ENCODE measurements at places on chromosomes 7 and 10.

- no peak for DNase-seq
Measured at GRCh38 chr10:127612-128432, 7.4 kb upstream of the ZMYND11 start.

GRCh38 chr7:34061149-34061548, 155.8 kb downstream of the BMPER start:
- DNase-seq: no peak

DNA sequence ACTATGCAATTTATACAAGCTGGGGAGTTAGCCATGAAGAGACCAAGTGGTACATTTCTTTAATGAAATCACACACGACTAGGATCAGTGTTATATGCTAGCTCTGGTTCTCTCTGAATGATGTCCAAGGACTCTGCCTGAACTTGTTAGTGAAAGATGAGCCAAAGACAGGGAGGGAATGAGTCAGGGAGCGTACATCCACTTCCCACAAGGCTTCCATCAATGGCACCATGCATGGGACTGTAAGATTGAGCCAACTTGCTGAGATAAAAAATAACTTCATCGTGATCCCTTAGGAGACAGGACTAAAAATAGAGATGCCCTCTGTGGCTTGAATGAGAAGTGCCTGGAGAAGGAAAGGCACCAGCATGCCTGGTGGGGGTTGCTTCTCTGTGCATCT, 629.7 kb downstream of the ACTR3B start:
- DNase-seq: no peak

- no peak for DNase-seq
Measured at GRCh38 chr10:30671026-30671616, 41.6 kb upstream of the LYZL2 start.

DNA sequence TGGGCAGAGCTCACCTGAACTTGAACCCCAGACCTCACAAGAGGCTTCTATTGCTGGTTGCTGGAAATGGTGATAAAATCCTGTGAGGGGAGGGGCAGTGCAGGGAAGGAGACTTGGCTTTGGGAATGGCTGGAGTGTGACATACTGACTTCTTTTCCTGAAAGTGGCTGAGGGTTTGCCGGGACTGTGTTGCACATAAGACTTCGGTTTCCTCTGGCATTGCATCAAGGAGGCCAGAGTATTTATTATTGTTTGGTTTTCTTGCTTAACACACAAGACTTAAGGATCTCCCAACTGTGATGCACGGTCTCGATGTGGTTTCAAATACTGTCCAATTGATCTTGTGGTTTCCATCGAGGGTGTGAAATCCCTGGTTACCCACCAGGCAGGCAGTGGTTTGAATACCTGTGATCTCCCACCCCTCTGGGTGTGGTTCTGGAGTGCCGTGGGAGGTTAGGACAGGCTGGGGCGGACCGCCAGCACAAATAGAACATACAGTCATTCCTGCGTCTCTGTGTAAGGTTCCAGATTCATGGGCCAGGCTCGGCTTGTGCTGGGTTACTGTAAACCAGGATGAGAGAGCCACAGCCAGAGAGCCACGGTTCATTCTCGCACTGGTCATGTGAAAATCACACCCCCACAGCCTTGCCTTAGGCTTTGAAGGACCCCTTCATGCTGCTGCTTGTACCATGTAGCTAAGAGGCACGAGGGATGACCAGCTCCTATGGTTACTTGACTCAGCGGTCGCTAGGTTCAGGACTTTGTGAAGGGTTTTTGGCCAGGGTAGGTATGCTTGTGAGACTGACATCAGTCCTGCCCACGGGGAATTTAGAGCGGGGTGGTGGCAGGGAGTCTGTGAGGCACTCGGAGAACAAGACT, 39.2 kb downstream of the WBP1L start:
- peak; percentile 80 for DNase-seq

GRCh38 chr10:113825791-113826190, 28.1 kb downstream of the DCLRE1A start:
- DNase-seq: no peak

DNA sequence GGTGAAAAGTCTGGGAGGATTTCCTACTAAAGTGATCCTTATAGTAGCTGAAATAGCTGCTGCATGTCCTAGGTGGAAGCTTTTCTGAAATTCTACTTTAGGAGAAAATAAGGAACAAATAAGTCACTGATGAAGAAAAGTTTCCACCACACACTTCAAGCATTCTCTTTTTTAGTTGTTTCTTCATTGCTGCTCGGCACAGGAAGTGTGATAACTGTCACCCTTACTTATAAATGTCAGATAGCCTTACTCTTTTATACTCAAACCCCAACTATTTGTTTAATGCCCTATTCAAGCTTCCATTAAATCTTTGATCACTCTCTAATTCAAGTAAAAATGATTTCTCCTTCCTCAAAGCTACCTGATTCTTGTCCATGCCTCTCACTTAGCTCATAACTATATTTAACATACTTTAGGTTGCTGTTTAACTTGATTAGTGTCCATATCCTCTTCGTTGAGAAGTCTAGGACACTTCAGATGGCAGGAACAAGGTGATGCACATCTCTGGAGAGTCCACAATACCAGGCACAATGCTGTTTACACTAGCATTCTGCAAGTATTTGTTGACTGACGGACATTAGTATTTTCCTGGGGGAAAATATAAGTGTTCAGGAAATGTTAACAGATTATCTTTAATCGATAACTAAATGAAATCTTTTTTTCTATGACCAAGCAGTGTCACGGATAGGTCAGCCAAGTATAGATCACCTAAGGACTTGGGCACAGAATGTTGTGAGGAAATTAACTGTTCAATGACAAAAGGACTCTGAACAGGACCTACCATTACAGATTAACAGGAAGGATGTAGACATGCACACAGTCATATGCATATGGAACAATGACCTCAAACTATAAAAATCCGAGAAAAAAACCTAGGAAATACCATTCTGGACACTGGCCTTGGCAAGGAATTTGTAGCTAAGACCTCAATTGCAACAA, 67.4 kb downstream of the ZNF438 start:
- no peak for DNase-seq

DNA sequence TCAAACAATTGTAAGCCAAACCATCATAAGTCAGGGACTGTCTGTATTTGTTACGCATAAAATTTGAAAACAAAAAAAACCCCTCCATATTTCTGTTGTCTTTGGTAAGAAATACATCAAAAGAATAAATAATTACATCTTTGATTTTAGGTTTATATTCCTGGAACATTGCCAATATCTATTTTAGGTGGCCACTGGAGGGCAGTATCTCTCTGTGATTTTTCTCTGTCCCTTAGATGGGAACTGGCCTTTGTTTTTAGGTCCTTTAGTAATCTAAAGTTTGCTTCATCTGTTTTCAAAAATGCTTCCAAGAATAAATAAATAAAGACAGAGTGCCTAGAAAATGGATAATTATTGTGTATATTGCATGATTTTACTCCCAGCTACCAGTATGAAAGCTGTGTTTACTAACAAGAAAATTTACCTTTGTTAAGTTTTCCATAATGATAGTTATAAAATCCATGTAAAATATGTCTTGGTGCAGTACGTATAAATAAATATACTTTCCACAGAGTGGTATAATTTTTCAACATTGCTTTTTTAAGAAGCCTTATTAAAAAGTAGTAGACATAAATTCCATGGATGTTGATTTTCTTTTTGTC, 64.2 kb downstream of the PHYHIPL start:
- DNase-seq: no peak

Data from left lobe of liver (tissue), 2 donors.